Cerebellar nuclear complex (tissue), 1 donor: ENCODE measurements at places on chromosomes 1 and 21.

DNA sequence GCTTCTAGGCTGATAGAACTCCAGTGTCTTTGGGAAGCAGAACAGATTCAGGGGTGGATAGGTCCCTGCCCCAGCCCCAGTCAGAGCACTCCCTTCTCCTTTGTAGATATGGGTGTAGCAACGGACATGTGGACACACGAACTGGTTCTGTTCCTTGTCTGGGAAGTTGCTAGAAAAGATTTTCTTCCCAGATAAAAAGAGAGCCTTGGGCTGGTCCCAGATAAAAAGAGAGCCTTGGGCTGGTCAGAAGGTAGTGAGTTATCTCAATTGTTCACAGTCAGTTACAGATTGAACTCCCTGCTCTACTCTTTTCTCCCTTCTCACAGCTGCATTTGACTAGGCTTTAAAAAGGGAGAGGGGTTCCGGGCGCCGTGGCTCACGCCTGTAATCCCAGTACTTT, 7.4 kb upstream of the EFNA1 start:
- DNase-seq, result no peak

DNA sequence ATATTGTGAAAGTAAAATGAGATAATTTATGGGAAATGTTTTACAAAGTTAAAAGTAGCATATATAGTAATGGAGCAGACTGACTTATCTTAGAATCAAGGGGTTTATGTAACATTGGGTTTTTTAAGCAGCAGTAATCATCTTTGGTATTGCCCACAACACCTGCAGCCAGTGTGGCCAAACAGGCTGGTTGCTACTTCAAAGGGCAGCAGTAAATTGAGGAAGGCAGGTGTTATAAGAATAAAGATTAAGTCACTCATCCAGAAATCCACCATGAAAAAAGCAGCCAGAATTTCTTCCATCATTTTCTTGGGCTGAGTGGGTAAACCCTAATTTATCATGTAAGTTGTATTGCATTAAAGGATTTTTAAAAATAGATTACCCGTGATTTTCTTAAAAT, 16.7 kb downstream of the DYNLT5 start:
- no peak for DNase-seq

DNA sequence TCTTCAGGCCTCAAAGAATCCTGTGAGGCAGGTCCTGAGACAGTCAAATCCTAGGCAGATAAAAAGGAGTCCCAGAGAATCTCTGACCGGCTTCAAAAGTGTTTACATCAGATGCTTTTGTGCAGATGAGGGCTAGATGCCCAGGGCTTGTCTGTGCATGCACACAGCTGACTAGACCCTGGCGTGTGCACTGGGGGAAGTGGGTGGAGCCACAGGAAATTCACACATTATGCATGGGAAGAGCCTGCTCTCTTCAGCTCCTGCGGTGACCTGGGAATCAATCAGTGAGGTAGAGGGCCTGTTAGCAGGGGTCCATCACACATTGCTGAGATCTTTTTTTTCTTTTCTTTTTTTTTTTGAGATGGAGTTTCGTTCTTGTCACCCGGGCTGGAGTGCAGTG, 36.6 kb upstream of the NHLH2 start:
- DNase-seq, result no peak

DNA sequence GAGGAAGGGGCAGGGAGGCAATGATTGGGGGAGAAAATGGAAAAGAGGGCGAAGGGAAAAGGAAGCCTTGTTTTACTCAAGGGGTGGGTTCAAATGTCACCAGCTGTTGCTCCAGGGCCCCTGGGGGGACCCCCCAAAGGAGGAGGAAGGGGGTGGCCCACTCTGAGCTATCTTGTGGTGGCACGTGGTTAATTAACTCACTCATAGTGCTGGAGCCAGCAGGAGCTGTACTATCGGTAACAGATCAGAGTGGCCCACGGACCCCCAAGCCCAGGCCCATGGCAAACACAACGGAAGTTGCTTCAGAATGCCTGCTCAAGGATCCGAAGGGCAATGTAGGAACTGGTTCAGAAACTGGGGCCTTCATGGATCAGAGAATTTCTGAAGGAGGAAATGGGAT, 7.2 kb downstream of the TFF2 start:
- DNase-seq, result no peak

DNA sequence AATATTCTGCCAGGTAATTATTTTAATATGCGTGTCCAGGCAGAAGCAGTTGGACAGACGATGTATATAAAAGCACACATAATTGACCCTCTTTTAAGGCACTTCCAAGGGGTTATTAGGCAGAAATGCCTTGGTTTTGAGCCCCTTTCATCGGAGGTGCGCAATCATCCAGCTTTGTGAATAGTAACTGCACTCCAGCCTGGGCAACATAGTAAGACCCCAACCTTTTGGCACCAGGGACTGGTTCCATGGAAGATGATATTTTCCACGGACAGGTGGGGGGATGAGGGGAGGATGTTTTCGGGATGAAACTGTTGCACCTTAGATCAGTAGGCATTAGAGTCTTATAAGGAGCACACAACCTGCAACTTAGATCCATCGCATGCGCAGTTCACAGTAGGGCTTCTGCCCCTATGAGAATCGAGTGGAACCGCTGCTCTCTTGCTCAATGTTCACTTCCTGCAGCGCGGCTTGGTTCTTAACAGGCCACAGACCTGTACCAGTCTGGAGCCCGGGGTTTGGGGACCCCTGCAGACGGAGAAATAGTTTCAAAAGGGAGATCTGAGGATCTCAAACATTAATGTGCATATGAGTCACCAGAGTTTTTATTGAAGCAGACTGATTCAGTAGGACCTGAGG, 1.8 kb upstream of the MCOLN2 start:
- DNase-seq, result no peak

DNA sequence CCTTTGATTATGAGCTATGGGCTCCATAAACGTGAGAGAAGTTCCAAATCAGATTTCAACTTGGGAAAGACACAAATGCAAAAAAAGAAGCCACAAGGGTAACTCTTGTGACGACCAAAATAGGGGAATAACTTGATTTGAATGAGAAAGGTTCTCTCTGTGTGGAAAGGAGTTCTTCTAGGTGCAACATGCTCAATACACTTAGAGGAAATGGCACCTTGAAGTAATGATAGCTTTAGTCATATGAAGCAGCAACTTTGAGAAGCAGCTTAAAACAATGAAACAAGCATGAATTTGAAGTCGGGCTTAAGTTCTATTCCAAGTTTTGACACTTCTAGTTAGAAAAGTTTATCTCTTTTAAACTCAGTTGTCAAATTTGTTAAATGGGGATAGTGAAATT, 21.8 kb upstream of the RGS1 start:
- DNase-seq, result no peak
